Activated T-helper 1 cell treated with anti-CD3 and anti-CD28 coated beads, Interleukin-12 subunit alpha, Interleukin-12 subunit beta, Interleukin-2, Interleukin-4 antibody, amounts not matched to agents 30 ng/mL and 10 ng/mL and 1 ng/mL, durations not matched to agents 14 hours and 24 hours and 36 hours (primary cell): ENCODE measurements at places on chromosomes 5 and 9. TPM values are rescaled to one million over a fixed set of nuclear protein-coding genes. Genes with fewer than 3 reads are reported as not detected.

FAM81B gene
- not detected in 2 replicates for total RNA-seq

LEAP2 gene
- 3.9 and 4.9 TPM in 2 replicates for total RNA-seq

PCDHA10 gene
- total RNA-seq = not detected in 2 replicates

ZNF354C gene
- 3.5 and 4.1 TPM in 2 replicates for total RNA-seq

DNA sequence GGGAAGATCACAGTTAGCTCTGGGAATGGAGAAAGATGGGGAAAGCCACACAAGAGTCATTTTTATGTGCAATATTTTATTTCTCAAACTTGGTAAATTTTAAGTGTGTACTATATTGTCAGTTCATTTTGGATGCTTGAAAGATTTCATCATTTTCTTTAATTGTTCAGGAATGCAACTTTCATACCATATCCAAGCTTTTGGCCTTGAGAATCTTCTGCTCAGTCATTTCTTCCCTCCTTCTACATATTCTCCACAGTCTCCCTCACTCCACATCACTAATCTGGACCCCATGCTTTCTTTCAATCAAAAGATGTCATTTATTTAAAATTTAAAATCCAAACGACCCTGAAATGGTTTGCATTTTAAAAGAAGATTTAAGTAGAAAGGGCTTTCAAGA, 135.4 kb downstream of the FAM114A2 start:
- DNase-seq = no peak

DNA sequence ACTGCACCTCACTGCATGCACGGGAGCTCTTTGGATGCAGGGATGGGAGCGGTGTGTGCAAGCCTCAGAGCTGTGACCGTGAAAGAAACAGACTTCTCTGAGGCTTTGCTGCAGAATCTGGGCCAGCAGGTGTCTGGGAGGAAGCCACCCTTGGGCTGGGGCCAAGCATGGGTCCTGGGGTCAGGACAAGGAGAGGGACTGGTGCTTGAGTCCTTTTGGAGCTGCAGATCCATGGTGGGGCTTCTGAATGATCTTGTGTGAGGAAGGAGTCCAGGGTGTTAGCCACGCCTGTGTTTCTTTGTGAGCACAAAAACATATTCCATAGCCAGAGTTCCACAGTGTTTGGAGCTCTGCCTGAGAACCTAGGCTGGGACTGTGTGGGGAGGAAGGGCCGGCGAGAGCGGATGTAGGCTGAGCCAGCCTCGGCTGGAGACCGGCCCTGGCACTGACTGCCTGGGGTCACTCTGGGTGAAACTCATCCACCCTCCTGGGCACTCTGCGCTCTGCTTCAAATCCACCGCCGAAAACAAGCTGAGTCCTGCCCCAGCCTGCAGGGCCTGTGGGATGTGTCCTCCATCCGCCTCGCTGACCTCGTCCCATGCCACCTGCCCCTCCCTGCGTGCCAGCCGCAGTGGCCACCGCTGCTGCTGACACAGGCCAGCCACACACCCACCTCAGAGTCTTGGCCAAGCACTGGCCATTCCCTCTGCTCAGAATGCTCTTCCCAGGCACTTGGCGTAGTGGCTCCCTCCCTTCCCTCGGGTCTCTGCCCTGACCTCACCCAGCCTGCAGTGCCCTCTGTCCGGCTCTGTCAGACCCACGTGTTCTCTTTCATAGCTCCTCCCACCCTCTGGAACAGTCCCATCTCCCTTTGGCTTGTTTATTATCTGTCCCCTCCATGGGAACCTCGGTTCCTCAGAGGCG, 26.7 kb downstream of the ERGIC1 start:
- no peak for DNase-seq

DNA sequence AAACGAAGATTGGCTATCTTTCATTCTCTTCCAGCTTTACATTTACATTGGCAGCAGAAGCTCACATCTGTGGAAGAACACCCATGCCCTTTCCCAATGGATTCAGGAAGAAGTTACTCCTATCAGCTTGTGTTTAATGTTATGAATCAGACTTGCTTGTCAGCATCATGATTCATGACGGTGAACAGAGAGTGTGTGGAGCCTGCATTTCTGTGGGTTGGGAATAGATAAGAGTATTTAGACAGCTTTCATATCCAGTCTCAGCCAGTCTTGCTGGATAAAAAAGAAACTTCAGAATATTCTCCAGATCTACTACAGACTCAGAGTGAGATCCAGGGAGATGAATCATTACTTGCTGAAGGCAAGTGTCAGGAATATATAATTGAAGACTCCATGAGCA, 812.9 kb upstream of the ZNF608 start:
- no peak for DNase-seq
